ENCODE measurements at places on chromosomes 7 and 10. TPM values are rescaled to one million over a fixed set of nuclear protein-coding genes. Genes with fewer than 3 reads are reported as not detected.

The PRR15 gene
- polyA plus RNA-seq: 8.1 TPM

The TAS2R4 gene
- polyA plus RNA-seq: 2.0 TPM

The CFAP69 gene
- 6.6 TPM for polyA plus RNA-seq

The COL13A1 gene
- polyA plus RNA-seq: 22.0 TPM

The HSPB1 gene
- 155 TPM for polyA plus RNA-seq

The NUDT1 gene
- polyA plus RNA-seq: 25.8 TPM

The FGFR2 gene
- polyA plus RNA-seq: 107 TPM

The TLX1 gene
- polyA plus RNA-seq: 0.24 TPM

The OR2A1 gene
- polyA plus RNA-seq: 1.5 TPM

The BTBD16 gene
- polyA plus RNA-seq: 0.08 TPM

The BLVRA gene
- 47.0 TPM for polyA plus RNA-seq

The C10orf67 gene
- polyA plus RNA-seq: 1.9 TPM
